ENCODE measurements at places on chromosomes 3 and 15. TPM values are rescaled to one million over a fixed set of nuclear protein-coding genes. Genes with fewer than 3 reads are reported as not detected.

DNA sequence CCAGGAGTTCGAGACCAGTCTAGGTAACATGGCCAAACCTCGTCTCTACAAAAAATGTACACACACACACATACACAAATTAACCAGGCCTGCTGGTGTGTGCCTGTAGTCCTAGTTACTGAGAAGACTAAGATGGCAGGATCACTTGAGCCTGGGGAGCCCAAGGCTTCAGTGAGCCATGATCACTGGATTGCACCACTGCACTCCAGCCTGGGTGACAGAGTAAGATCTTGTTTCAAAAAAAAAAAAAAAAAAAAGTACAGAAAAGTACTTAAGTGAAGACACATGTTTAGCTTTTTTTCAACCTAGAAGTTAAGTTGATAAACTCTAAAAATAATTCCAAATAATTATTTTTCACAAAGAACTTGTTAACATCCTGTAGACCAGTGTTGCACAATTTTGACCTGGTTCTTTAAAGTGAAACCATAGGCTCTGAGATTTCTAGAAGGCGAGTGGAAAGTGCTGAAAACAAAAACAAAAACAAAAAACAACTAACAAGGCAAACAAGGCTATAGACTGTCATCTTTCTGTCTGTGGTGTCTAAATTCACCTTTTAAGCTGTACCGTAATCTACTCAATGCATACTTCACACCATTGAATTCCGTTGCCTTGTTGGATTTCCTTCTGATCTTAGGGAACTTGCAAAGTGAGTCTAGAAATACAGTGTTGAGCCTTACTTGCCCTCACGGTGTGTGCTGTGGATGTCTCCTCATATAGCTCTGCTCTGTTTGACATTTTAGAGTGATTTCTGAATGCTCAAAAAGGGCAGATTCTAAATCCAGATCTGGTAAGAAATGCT, 63.5 kb downstream of the CHST2 start:
- no peak for DNase-seq

GRCh38 chr3:104961851-104962250, 404.9 kb upstream of the ALCAM start:
- DNase-seq, result peak; percentile 70

- DNase-seq, result no peak
These were observed 91.6 kb downstream of the LRRK1 start for GRCh38 chr15:101010781-101011180.

GRCh38 chr3:13104511-13104910, 31.3 kb upstream of the IQSEC1 start:
- DNase-seq, result no peak

DNA sequence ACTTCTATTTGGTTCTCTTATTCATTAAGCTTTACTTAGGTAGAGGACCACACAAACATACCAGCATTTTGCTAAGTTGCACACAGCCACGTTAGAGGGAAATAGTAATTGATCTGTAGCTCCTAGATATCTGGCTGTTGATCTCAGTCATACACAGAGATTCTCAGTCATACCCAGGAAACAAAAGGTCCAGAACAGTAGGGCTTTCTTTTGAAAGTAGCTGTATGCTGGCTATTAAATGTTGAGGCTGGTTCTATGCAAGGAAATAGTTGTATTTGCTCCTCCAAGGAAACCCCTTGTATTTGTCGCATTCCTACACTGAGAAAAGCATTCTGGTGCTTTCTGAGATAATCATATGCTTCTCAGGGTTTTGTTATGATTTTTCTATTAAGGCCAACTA, 523.8 kb downstream of the SOX2 start:
- no peak for DNase-seq

DNA sequence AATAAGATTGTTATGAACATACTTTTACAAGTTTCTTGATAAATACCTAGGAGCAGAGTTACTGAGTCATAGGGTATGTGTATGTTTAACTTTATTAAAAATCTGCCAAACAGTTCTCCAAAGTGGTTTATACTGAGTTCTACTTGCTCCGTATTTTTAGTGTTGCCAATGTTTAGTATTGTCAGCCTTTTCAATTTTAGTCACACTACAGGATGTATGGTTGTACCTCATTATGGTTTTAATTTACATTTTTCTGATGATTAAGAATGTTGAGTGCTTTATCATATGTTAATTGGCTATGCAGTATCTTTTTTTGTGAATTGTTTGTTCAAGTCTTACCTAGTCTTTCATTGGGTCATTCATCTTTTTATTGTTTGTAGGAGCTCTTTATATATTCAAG, 4.3 kb downstream of the TMOD3 start:
- DNase-seq, result no peak

DNA sequence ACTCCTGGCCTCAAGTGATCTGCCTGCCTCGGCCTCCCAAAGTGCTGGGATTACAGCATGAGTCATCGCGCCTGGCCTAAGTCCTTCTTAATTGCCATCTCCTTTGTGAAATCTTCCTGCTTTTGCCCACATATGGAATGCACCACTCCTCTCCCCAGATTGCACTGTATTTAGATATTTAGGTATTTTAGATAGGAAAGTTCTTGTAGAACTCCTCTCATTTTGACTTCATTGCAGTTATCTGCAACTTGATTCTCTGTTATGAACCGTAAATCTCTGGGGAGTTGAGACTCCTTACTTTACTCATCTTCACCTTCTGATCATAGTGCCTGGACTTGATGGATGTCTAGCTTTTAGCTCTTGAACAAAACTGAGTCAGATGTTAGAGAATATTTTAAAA, 150.7 kb downstream of the AKAP13 start:
- no peak for DNase-seq

- DNase-seq, result peak; percentile 49
These were observed 45.9 kb upstream of the TMEM115 start for GRCh38 chr3:50405249-50405648.

DNA sequence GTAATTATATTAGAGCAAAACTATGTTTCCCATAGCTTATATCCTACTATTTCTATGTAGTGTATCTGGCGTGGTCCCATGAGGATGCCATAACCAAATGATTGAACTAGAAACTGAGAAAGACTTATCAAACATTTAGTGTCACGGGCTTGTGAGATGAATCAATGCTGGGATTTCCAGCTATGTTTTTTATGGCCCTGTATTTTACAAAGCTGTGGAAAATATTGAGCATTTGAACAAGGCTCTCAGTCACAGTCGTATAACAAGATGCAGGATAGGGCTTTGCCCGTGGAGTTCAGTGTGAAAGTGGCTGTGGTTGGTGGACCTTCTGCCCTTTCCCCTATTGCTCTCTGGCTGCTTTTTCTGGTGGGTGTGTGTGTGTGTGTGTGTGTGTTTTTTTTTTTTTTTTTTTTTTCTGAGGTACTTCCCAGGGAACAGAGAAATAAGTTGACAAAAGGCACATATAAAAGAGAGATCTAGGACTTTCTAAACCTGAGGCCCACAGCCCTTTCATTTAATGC, 60.7 kb downstream of the CACNA1D start:
- DNase-seq, result no peak

GRCh38 chr3:107950417-107950816, 140.4 kb downstream of the CD47 start:
- DNase-seq, result no peak

DNA sequence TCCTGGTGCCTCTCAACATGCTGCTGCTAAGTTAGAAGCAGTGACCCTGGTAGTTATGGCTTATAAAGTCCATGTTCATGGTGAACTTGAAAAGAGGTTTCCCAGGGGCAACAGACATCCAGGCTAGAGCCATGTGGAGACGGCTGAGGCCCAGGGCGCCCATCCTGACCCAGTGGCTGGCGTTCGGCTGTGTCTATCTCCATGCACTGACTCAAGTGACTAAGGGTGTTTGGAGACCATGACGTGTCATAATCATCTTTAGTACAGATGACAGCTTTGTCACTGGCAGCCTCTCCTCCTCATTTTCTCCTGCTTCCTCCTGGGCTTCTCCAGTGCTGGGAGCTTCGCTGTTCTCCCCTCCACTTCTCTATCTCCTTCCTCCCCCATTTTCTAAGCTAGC, 287.4 kb upstream of the LYSMD4 start:
- DNase-seq, result no peak

DNA sequence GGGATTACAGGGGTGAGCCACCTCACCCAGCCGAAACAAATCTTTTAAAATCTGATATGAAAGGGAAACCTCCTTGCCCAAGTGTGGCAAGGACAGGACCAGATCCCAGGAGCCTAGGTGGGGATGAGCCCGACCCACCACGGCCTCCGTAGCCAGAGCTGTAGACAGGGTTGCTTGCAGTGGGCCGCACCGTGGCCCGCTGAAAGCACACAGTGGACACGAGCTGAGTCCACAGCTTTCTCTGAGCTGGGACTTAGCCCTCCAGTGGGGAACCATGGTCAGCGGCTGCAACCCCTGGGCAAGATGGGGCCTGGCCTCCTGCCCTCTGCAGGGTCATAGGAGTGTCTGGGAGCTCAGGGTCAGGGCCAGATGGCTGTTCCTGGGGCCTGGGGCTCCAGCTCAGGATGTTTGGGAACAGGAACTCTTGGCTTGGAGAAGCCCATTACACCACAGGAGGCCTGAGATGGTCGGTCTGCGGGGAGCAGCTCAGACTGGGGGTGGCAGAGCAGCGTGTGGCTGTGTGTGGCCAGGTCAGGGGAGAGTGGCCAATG, 24.7 kb downstream of the GP9 start:
- no peak for DNase-seq

DNA sequence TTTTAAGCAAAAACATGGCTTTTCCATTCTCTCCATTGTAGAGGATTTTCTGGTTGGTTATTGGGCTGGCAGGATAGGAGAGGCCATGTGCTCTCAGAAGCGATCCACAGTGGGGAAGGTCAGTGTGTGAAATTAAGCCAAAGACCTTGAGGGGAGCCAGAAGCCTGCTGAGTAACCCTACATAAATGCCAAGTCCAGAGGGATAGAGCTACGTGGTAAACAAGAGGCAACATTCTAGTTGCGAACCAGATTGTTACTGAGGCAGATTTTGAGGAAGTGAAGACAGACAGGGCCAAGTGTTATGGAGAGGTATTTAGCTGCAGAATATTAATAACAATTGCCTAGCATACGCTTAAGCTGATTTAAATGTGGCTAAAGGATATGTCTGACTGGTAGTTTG, 592.8 kb upstream of the GBE1 start:
- peak; percentile 1 for DNase-seq

DNA sequence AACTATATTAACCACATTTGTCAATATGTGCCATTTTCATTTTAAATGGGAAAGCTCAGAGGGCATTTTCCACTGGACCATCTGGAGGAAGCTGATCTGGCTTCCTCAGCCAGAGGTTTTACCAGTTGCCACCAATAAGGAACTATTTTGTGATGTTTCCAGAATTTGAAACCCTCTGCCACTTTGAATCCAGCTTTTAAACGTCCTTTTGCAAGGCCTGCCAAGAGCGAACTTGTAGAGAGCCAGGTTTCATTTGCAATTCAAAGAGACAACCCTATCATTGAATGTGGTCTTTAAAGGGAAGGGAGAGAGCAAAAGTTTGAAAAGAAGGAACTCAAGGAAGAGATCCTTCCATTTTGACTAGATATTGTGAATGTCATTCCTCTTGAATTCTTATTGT, 123.3 kb upstream of the CHL1 start:
- DNase-seq, result no peak

DNA sequence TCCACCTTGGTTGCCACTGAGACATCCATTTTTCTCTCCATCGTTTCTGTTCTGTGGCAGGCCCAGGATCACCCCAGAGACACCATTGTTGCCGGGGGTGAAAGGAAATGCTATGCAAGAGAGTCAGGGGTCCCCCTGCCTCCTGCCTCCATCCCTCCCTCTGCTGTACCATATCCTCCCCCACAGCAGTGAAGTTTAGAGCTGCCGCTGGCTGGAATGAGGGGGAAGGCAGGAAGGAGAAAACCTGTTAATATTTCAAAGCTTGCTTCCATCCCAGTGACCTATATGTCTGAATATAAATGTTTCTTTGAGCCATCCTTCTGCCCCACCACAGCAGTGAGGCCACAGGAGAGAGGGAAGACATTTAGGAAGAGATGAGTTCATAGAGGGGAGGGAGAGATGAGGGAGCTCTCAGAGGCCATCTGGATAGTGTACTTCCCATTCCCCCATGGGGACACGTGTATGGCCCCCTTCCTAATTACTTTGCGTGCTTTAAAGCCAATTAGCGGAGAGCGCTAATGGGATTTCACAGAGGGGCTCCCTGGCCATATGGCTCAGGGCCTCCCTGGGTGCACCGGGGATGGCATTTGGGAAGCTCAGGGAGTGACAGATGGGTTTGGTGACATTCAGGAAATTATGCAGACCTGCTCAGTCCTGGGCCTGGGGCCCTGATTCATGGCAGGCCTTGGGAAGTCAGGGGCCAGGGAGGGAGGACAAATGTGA, 40.4 kb upstream of the CHRNB4 start:
- DNase-seq, result no peak

GRCh38 chr3:184532940-184533732, 28.4 kb upstream of the EPHB3 start:
- no peak for DNase-seq

- DNase-seq, result no peak
These were observed 38.8 kb upstream of the TIMP4 start for GRCh38 chr3:12197475-12197874.

DNA sequence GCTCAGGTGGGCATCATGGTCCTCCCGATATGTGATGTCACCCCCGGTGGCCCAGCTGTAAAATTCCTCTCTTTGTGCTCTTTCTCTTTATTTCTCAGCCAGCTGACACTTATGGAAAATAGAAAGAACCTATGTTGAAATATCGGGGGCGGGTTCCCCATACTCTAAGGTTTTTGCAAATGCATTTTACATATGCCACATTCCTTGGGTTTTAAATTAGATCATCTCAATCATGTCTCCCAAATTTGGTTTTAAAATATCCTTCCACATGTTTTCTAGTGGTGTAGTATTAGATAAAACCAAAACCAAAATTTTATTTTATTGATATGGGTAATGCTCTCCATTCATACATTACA, 4.4 kb upstream of the TMEM62 start:
- DNase-seq, result no peak

DNA sequence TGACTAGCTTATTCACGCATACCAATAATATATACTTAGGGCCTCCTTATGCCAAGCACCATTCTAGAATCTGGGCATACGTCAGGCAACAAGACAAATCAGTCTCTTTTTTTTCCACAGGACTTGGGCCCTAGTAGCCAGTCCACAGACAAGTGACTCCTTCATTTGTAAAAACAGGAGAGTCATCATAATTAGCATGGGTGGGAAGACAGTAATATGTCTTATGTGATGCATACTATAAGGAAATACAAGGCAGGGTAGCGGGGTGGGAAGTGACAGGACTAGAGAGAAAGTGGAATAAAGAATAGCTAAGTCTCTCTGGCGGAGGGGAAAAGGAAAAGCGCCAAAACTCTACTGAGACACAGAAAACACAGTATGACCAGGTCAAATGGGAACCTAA, 439.6 kb upstream of the MDFIC2 start:
- DNase-seq, result no peak

DNA sequence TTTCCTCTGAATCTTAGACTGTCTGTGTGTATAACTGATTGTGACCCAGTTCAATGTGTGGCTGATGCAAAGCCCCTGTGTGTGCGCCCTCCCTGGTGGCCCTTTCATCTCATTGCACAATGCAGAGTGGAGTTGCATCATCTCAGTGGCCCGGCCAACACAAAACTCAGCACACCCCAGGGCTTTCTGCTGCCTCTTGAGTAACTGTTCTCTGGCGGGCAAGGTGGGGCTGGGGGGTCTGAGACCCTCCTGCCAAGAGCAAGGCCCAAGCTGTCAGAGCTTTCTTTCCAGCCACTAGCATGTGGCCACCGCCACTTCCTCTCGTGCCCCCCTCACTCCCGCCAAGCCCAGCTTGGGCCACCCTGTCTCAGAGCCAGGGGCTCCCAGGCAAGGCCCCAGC, 80.7 kb upstream of the ALDH1L1 start:
- DNase-seq, result peak; percentile 99

CASR gene
- polyA plus RNA-seq, result 0.02 TPM
